Thoracic aorta (tissue), 2 donors: ENCODE measurements at places on chromosomes 12 and 14.

GRCh38 chr12:20404576-20405346 lies 36.4 kb downstream of the PDE3A start:
- no peak overlapping the region for H3K27ac ChIP-seq
- no peak overlapping the region for H3K4me3 ChIP-seq
- H3K27me3 ChIP-seq, result no peaks in the 10 kb centered on the region

DNA sequence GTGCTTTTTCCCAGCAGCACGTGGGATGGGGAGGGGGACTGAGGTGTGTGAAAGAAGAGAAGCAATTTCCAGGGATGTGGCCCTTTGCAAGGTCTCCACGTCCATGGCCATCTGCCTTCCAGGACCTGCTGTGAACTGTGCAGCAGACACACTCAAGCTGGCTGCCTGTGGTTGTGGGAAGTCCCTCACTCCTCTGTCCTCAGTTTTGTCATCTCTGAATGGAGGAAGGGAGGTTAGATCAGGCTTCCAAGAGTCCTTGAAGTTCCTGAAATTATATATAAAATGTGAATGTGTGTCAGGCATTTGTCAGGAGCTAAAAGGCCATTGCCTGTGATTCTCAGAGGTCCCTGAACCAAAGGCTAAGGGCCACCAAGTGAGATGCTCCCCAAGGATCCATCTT lies 328.2 kb downstream of the CACNA1C start:
- no peak overlapping the region for H3K4me3 ChIP-seq
- peak overlapping the region; percentile 23 for H3K27ac ChIP-seq
- H3K36me3 ChIP-seq, result no peaks in the 10 kb centered on the region

DNA sequence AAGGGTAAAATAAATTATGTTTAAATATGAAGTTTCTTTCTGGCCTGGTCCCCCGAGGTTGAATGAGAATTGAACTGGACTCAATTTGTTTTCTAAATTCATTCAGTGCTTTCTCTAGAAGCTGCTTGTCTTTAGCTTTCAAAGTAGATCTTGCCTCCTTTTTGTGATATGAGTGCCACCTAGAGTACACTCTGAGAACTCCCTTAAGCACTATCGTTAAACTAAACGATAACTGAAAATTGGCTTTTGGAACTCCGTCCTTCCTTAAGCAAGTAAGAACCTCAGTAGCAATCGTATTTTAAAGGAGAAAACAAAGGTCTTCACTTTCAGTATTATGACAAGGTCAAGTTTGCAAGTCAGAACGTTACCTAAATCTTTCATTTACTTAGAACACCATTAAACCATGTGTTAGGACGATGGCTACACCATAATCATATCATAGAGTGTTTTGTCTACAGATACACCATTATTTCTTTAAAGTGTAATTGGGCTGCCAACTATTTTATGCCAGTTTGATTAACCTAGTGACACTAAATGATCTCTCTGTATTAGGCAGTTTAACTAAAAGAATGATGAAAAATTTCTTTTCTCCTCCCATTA lies 364.8 kb downstream of the SNAPC1 start:
- no peaks in the 10 kb centered on the region for H3K27me3 ChIP-seq
- DNase-seq, result no peak
- H3K27ac ChIP-seq, result no peak overlapping the region
- no peaks in the 10 kb centered on the region for H3K36me3 ChIP-seq
- no peaks in the 10 kb centered on the region for H3K4me1 ChIP-seq

GRCh38 chr12:75977952-75978671 lies 53.5 kb downstream of the PHLDA1 start:
- peaks cover 27% of the 10 kb centered on the region for H3K4me1 ChIP-seq
- no peaks in the 10 kb centered on the region for H3K36me3 ChIP-seq
- H3K4me3 ChIP-seq, result no peak overlapping the region
- DNase-seq, result peak; percentile 54

DNA sequence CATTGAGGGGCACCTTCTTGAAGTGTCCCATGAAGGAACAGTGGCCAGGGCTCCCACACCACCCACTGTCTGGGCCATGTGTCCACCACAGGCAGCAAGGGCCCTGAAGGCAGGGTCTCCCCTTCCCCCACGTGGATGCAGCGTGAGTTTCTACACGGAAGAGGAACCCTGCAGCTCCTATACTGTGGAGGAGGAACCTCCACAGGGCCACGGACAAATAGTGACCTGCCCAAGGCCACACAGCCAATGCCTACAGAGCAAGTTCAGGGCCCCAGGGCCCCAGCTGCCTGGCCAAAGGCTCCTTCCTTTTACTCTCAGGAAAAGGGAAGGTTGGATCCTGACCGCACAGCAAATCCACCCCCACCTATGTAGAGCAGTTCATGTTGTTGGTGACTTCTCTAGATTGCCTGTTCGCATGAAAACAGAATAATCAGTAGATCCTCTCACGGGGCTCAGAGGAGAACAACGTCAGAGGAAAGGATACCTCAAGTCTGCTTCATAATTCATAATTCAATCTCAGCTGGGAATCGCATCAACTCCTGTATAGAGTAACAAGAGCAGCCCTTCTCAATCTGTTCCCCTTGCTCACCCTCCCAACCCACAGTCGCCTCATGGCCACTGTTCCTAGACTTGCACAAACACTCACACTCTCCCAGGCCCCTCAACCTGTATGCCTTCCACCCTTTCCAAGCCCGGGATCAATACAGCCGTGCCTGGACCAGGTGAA lies 11.1 kb upstream of the KRT73 start:
- H3K4me1 ChIP-seq, result no peaks in the 10 kb centered on the region
- H3K27ac ChIP-seq, result no peak overlapping the region
- no peak for DNase-seq

GRCh38 chr14:62409169-62409568 lies 636.1 kb downstream of the KCNH5 start:
- H3K4me3 ChIP-seq, result no peak overlapping the region
- H3K36me3 ChIP-seq, result no peaks in the 10 kb centered on the region
- DNase-seq, result no peak

DNA sequence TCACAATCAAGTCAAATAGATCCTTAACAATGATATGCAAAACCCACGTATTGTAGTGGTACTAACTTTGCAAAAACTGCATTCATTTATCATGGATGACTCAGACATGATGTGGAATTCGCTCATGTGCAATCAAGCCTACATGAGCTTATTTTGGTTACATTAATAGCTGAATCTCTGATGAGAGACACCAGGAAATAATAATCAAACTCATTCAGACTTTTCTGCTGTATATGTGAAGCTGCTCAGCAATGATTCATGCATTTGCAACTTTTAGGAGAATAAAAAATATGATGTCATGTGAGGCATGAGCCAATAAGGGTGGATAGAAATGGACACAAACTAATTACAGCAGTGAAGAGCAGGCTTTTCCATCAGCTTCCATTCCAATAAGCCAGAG lies 1075.8 kb upstream of the TMEM132C start:
- H3K4me1 ChIP-seq, result no peaks in the 10 kb centered on the region
- H3K4me3 ChIP-seq, result no peak overlapping the region
- no peak for DNase-seq

- no peaks in the 10 kb centered on the region for H3K4me1 ChIP-seq
- no peaks in the 10 kb centered on the region for H3K27me3 ChIP-seq
- no peaks in the 10 kb centered on the region for H3K36me3 ChIP-seq
- no peak overlapping the region for H3K27ac ChIP-seq
These were observed 1838.6 kb upstream of the SEL1L start for GRCh38 chr14:83372271-83372670.

GRCh38 chr12:752695-753610 lies 574 bp downstream of the WNK1 start:
- no peaks in the 10 kb centered on the region for H3K36me3 ChIP-seq
- H3K27ac ChIP-seq, result peak overlapping the region; percentile 97
- no peaks in the 10 kb centered on the region for H3K27me3 ChIP-seq

DNA sequence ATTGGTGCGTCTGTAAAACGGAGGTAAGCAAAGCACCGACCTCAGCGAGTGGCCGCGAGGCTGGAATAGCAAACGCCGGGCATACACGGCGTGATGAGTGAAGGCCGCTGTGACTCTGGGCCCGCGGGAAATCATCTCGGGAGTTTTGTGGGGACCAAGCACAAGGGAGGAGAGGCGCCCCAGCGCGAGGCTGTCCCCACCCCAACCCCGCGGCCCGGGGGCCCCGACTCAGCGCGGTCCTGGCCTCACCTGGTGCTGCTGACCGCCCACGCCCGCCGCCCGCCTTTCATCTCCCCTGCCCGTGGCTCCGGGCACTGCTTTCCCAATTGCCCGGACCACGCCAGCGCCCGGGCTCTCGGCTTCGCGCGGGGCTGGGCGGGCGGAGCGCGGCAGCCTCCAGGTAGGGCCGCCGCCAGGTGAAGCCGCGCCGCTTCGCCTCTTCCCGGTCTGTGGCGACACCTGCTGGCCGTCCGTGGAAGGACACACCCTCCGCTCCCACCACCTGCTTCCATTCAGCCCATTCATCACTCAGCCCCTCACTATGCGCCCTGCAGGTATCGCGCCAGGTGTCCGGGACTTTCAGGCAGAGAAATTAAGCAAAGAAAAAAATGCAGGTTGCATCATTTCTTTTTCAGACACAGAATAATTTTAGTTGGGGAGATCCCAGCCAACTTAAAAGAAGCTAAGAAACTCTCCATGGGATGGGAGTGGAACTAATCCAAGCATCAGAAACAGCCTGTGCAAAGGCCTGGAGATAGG lies 360.4 kb downstream of the MED13L start:
- no peaks in the 10 kb centered on the region for H3K27me3 ChIP-seq
- DNase-seq, result no peak
- H3K4me1 ChIP-seq, result no peaks in the 10 kb centered on the region

GRCh38 chr14:68593806-68594536 lies 198.9 kb downstream of the ZFP36L1 start:
- H3K4me3 ChIP-seq, result no peak overlapping the region
- H3K27me3 ChIP-seq, result no peaks in the 10 kb centered on the region
- no peaks in the 10 kb centered on the region for H3K36me3 ChIP-seq
- H3K27ac ChIP-seq, result no peak overlapping the region

DNA sequence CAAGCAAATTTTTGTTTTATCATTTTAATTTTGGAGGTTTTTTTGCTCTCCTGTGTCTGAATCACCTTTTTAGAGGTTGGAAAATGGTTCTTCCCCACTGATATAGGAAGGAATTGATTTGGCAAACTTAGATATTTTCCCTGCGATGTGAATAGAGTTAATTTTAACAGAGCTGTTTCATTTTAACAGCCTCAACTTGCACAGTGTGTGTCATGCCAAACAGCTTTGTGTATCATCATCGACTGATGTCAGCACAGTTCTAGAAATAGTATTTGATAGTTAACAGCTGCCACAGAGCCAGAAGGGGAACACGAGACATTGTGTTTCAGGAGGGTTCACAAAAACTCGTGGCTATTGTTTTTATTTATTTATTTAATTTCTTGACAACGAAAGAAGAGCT lies 243.1 kb upstream of the FOXN3 start:
- no peaks in the 10 kb centered on the region for H3K4me1 ChIP-seq
- no peak for DNase-seq
- no peaks in the 10 kb centered on the region for H3K27me3 ChIP-seq
- no peak overlapping the region for H3K27ac ChIP-seq
- no peaks in the 10 kb centered on the region for H3K36me3 ChIP-seq
- peak overlapping the region; percentile 13 for H3K4me3 ChIP-seq

DNA sequence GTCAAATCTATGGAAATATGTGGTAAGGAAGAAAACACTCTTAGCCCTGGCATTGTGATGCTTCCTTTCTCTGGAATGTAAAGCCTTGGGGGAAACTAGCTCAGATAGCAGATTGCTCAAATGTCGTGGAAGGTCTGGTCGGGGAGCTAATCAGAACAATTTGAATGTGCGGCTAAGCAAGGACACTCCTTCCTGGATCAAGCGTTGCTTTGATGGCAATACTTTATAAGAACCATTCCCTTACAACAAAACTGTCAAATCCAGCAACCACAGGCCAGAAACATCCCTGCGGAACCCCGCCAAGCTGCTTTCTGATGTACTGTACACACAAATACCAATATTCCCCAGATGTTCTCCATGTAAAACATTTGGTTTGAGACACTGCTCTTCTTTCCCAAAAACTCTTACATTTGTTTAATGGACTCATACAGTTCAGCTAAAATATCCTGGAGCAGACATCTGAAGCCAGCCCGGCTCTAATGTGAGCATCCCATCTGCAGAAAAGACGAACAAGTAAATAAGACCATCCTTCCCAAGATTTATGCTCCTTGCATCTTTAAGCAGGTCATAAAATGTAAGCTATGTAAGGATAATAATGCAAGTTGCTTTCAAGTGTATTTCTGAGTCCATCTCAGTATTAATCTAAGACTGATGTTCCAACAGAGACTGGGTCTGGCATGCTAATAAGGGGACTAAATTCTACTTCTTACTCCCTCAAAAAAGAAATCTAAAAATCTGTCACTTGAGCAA lies 20.2 kb downstream of the NUAK1 start:
- DNase-seq, result no peak
- H3K36me3 ChIP-seq, result no peaks in the 10 kb centered on the region
- H3K4me1 ChIP-seq, result peaks cover 44% of the 10 kb centered on the region
- peak overlapping the region; percentile 78 for H3K27ac ChIP-seq
- no peaks in the 10 kb centered on the region for H3K27me3 ChIP-seq

- no peak for DNase-seq
- no peak overlapping the region for H3K4me3 ChIP-seq
- H3K27ac ChIP-seq, result no peak overlapping the region
- no peaks in the 10 kb centered on the region for H3K27me3 ChIP-seq
- no peaks in the 10 kb centered on the region for H3K36me3 ChIP-seq
These were observed 30.4 kb upstream of the BCAT1 start for GRCh38 chr12:24979329-24979728.

DNA sequence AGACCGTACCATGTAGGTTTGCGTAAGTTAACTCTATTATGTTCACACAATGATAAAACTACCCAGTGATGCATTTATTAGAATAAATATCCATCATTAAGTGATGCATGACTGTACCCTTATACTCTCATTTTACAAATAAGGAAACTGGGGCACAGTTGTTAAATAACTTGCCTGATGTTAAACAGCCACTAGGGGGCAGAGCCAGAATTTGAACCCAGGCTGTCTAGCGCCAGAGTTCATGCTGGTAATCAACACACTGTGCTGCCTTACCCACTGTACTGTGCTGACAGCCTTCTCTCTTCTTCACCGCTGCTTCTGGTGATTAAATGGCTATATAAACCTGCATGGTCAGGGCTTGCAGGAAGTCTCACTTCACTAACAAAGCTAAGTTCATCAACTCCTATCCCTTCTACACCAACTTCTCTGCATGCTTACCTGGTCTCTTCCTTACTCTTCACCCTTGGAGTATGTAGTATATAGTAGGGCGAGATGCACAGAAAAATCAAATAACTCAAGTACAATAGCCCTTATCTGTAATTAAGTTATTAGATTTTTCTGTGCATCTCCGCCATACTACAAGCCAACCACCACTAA lies 43.6 kb upstream of the APPL2 start:
- H3K27me3 ChIP-seq, result no peaks in the 10 kb centered on the region
- no peak overlapping the region for H3K27ac ChIP-seq
- H3K36me3 ChIP-seq, result no peaks in the 10 kb centered on the region
- no peak overlapping the region for H3K4me3 ChIP-seq
- peaks cover 15% of the 10 kb centered on the region for H3K4me1 ChIP-seq

- peaks cover 31% of the 10 kb centered on the region for H3K36me3 ChIP-seq
- peak overlapping the region; percentile 84 for H3K27ac ChIP-seq
- H3K4me3 ChIP-seq, result peak overlapping the region; percentile 83
- peaks cover 17% of the 10 kb centered on the region for H3K4me1 ChIP-seq
- no peaks in the 10 kb centered on the region for H3K27me3 ChIP-seq
These were observed 1.8 kb downstream of the C1R start for GRCh38 chr12:7090222-7090998.

- no peaks in the 10 kb centered on the region for H3K36me3 ChIP-seq
- H3K4me3 ChIP-seq, result no peak overlapping the region
- H3K27ac ChIP-seq, result no peak overlapping the region
- no peaks in the 10 kb centered on the region for H3K4me1 ChIP-seq
- no peaks in the 10 kb centered on the region for H3K27me3 ChIP-seq
These were observed 123.1 kb upstream of the RASSF8 start for GRCh38 chr12:25835385-25835784.

GRCh38 chr14:92121207-92121669 lies 268 bp downstream of the NDUFB1 start:
- H3K4me3 ChIP-seq, result peak overlapping the region; percentile 92
- H3K4me1 ChIP-seq, result peaks cover 55% of the 10 kb centered on the region
- no peaks in the 10 kb centered on the region for H3K27me3 ChIP-seq
- peak overlapping the region; percentile 91 for H3K27ac ChIP-seq
- no peak for DNase-seq
